ENCODE measurements at places on chromosomes 11 and 22.
A peak's percentile ranks its signal among the peaks of the same experiment; 100 is the strongest.

GRCh38 chr11:103051981-103052380 is 40.0 kb downstream of the DCUN1D5 start:
- DNase-seq, result peak; percentile 58

GRCh38 chr11:36724742-36725385 is 126.8 kb upstream of the RAG2 start:
- no peak for DNase-seq

DNA sequence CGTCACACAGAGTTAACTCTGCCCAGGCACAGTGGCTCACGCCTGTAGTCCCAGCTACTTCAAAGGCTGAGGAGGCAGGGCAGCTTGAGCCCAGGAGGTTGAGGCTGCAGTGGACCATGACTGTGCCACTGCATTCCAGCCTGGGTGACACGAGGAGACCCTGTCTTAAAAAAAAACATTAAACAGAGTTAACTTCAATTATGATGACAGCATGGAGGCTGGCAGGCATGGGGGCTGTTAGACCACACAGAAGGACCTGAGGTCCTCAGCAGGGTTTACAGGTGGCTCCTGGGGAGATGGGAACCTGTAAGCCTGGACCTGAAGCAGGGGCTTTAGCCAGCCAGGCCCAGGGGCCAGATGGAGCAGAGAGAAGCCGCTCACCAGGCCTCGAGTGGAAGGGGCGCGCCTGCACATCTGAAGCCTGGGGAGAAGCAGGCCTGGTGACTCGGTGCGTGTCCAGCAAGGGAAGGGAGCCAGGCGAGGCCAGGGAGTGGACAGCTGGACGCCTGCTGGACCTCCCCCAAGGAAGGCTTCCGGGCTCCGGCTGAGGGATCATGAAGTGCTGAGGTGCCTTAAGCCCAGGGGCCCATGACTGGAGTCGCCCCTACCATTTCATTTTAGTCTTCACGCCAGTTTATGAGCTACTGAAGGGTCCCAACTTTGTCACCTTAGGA is 25.3 kb downstream of the RPUSD4 start:
- no peak for DNase-seq

GRCh38 chr11:84497981-84498411 is 1129.1 kb downstream of the DLG2 start:
- DNase-seq, result no peak

GRCh38 chr11:12287009-12287373 is 90.4 kb upstream of the PARVA start:
- peak; percentile 93 for DNase-seq
